ENCODE measurements at places on chromosomes 13 and 19.

DNA sequence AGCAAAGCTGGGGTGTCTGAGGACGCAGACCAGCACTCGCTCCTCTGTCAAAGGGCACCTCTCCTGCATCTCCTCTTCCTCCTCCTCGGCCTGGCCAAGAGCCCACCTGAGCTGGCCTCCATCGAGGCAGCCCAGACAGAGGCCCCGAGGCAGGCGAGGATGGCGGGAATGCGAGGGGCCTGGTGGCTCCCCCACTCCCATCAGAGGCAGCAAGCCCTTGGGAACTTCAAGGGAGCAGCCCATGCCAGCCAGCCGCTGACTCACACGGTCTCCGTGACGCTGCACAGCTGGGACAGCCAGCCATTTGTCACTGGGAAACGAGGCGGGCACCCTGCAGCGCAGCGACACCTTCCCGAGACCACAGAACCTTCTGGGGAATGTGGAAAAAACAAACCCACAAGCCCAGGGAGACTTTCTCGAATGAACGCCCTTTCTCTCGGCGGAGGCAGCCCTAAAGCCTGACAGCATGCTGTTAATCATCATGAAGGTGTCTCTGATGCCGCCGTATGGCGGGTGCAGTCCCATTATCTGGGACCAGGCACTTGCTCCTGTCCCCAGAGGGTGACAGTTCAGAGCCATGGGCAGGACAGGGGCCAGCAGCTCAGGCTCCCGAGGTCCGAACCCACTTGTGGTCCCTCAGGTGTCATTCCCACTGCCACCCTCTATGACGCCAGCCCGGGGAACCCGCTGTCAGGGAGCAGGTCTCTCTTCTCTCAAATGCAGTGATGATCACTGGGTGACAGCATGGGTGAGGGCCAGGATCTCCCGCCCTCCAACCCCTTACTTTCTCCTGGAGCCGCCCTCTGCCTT, 53.0 kb downstream of the PEPD start:
- no peak for DNase-seq

DNA sequence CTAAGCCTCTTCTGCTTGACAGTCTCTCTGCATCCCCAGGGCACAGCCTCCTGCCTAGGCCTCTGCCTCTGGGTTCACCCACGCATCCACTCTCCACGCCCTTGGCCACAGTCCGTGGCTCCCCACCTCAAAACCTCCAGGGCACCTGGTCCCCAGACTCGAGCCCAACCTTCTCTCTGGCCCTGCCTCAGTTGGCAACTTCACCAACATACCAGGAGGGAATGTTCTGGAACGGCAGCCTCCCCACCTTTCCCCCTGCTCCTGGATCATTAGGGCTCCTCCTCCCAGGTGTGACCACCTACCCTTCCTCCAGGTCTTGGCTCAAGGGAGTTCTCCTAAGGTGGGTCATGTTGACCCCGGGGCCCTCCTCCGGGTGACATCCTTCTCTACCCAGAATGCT, 69.1 kb downstream of the SOX1 start:
- DNase-seq = no peak

DNA sequence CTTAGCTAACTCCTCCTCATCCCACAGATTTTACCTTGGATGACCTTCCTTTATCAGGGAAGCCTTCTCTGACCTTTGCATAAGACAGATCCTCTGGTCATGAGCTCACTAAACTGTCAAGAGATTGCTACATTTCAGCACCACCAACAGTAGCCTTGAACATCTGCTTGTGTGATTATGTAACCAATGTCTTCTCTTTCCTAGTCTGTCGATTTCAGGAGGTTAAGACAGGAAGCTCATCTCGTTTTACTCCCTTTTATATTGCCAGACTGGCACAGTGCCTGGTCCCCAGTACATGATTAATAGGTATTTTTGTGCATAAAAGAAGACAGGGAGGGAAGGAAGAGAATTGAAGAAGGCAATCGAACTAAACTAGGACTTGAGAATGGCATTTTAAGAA, 1697.7 kb downstream of the EFNB2 start:
- DNase-seq = no peak

- DNase-seq = no peak
Measured at GRCh38 chr13:113034451-113035212, 65.6 kb downstream of the MCF2L start.

- DNase-seq = no peak
Measured at GRCh38 chr13:95756072-95756471, 79.1 kb downstream of the DNAJC3 start.

DNA sequence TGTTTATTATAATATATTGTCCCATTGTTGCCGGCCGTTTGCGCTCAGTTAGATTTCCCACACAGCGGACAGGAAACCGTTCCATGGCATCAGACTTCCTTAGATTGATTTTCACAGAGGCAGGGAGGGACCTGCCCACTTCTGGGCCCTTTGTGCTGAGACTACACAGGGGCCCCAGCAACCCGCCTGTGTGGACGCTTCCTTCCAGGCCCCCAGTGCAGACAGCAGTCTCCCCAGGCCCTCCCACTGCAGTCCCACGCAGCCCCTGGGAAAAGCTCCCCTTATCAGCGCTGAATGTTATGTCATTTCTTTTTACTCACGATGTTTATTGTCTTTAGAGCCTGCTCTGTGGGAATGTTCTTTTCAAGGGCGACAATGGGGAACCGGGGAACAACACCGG, 351.7 kb upstream of the ARGLU1 start:
- DNase-seq = no peak

GRCh38 chr19:48830965-48831364, 5.3 kb downstream of the HSD17B14 start:
- no peak for DNase-seq

DNA sequence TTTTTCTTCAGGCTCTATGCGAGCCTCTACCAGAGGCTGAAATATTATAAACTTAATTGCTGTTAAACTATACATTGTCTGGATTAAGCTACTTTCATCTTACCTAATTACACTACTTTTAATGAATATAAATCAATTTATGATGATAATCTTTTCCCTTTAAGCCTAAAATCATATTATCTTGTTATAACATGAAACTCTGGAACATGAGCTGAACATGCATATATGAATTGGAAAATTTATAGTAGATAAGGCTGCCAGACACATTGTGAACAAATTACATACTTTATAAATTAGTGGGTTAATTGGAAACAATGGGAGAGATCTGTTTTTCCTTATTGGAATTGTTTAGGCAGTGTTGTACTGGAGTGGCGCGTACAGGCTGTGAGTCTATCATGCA, 45.3 kb upstream of the ZDHHC20 start:
- DNase-seq = no peak

DNA sequence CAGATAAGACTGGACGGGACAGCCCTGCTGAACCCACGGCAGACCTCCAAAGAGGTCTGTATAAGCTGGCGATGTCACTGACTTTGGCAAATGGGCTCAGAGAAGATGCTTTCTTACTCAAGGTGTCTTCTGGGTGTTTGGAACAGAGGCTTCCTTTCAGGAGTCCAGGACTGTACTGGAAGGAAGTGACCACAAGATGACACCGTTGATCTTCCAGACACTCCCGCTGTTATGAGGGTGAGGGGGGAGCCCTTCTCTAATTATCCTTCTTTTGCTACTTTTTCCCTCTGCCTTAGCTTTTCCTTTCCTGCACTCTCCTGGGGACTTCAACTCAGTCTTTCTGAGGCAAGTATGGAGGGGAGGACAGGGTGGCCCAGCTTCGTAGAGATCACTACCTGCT, 65.2 kb upstream of the ZNF599 start:
- DNase-seq = no peak

DNA sequence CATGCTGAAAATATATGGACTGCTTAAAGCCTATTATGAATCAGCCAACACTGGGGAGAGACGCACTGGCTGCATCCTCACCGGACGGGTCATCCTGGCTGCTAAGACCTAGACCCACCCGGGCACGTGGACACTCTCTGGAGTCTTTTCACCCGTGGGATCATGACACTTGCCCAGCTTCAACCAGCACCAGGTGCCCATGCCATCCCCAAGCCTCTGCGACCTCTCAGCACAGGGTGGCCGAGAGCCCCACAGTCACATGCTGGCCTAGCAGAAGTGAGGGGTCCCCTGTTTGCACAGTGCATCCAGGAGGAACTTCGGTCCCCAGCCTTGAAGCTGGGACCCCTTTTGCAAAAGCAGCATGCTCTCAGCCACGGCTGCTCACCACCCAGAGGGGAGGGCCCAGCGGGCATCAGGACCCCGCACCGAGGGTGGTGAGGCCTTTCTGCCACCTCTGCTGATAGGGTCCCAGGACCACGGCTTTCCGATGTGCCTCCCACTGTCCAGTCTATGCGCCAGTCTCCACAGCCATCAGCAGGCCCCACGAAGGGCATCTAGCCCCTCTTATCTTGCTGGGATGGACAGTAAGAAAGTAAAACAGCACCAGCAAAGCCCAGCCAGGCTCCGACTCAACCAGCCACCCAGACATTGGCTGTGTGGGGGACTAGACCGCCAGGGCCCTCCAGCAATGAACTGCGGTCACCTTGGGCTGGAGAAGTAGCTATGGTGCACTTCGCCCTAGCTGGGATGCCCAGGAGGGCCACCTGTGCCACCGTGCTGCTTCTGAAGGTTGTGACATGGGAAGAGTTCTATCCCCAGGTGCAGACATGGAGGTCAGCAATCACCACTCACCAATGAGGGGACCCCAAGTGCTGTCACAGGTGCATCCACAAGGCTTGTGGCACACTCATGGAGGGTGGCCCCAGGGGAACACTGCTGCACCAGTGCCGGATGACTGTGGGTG, 73.1 kb downstream of the CEBPG start:
- no peak for DNase-seq

DNA sequence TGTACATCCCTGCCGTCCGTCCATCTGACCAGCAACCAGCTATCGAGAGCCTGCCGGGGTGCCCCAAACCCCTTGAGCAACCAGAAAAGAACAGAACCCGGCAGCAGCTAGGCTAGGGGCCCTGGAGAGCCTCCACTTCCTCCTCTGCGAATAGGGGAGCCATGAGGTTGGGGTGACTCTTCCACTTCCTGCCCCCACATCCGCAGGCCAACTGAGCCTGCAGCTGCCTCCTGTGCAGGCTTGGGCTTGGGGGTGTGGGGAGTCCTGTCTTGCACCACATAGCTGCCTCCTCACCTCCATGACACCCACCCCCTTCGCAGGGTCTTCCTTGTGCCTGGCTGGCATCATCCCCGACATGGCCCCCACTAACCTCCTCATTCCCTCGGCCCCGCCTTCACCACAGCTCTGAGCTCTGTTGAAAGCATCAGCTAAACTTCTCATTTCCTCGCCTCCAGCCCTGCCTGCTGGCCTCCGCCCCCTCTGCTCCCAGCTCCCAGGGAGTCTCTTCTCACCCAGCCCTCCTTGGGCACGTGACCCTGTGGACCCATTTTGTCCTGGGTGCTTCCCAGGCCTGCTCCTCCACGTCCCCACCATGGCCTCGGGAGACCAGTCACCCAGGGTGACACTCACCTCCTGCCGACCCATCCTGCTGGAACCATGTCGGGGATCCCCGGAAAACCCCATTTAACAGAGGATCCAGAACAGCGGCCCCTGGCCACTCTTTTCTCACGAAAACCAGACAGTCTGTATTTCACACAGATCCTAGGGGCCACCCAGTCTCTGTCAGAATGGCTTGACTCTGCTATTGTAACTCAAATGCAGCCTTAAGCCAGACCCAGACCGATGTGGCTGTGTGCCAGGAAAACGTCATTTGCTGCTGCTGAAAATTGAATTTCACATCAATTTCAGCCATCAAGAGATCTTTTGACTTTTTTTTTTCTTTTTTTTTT, 50.4 kb downstream of the MYO9B start:
- peak; percentile 76 for DNase-seq

DNA sequence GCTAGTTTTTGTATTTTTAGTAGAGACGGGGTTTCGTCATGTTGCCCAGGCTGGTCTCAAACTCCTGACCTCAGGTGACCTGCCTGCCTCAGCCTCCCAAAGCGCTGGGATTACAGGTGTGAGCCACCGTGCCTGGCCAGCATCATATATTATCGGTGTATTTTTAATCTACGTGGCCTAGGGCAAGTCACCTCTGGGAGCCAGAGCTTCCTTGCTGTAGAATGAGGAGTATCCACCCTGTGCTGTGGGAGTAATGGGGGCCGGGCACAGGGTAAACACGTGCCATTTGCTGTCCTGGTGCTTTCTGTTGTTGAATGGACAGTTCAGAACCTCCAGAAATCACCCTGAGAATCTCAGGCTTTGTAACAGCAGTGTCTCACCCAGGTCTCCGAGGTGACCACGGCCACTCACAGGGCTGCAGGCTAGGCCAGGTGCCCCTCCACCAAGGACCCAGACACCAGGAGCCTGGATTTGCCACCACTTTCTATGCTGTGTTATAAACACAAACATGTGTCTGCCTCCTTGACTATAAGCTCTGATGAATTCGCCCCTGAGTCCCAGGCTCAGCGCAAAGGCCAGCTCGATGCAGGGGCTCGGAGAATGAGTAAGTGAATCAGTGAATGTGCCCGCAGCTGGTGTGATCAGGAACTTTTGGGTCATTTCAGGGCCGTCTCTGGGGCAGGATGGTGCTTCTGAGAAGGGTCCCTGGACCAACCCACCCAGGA, 22.7 kb downstream of the POP4 start:
- DNase-seq = no peak

DNA sequence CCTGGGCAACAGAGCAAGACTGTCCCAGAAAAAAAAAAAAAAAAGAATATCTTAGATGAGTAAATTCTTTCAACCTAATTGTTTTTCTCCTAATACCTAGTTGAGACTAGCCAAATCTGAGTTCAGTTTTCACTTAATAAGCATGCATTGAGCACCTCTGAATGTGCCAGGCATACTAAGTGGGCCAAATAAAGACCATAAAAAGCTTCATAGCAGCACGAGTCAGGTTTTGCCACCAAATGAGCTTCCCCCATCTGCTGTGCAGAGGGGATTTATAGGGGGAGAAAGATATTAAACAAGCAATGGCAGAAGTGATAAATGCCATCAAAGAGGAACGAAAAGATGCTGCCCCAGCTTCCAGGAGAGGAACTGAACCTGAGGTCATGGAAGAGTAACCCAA, 11.4 kb downstream of the THSD1 start:
- no peak for DNase-seq

DNA sequence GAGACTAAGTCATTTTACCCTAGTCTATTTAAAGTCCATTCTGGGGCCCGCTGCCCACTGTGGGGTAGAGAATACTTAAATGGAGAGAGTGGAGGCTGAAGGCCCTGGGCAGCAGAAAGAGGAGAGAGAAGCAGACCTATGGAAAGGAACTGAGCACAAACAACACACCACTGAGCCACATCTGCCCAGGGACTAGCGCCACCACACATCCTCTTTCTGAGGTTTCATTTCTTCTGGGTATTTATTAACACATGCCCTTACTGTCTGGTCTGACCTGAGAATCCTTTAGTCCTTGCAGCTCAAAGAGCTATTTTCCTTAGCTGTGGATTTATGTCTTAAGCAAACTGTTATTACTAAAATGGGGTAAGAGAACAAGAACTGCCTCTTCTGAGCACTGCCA, 154.0 kb downstream of the NALCN start:
- DNase-seq = no peak

- no peak for DNase-seq
Measured at GRCh38 chr19:46063201-46063600, 22.4 kb upstream of the IGFL4 start.

- DNase-seq = no peak
Measured at GRCh38 chr19:54062643-54063042, 1.1 kb downstream of the VSTM1 start.

Measured in CD4-positive, alpha-beta T cell treated with Interleukin-15 for 4 hours (primary cell).